Stimulated activated CD8-positive, alpha-beta memory T cell treated with anti-CD3 and anti-CD28 coated beads, Interleukin-15, amount 100 ng/mL, for 1 hour (primary cell): ENCODE measurements at places on chromosomes 12 and 14.

GRCh38 chr12:5562581-5562980 lies 130.7 kb downstream of the NTF3 start:
- DNase-seq, result no peak

DNA sequence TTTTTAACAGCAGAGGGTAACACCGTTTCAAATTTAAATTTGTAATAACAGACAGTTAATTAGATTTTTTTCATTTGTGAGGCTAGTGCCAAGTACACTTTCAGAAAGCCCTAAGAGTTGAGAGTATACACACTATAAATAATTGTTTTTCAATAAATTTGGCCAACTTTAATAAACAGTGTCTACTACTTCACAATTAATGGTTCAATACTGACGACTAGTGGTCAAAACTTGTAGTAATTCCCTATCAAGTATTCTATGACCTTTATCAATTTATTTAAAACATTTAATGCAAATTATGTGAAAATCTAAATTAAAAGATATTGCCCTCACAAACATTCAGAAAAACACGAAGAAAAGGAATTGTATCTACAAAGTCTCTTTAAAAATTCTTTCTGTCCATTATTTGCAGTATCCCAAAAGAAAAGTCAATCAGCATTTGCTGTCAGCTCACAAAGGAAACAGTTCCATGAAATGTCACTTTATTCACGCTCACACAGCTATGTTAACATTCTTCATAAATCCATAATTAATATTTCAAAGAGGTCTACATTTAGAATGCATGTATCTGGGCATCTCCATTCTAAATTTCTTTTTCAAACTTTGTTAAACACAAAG lies 91.2 kb downstream of the CEP128 start:
- no peak for DNase-seq

DNA sequence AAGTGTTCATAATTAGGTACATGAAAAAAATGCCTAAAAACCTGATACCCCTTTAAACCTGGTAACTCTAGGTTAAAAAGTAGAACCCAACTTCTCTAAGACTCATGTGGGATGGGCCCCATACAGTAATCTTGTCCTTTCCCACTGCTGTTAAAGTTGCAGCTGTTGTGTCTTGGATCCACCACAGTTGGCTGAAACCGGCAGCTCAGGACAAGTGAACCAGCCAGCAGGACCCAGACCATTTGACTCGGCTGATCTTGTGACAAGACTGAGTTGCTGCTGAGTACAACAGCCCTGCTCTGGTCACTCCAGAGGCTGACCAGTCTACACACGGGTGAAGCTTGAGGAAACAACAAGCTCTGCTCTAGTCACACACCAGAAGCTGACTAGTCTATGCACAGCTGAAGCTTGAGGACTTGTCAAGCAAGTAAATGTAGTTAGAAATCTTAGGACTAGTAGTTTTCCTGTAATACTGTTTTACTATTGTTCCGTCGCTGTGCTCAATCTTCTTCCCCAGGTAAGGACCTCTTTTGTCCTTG lies 60.6 kb downstream of the DHRS2 start:
- DNase-seq, result no peak

GRCh38 chr12:50740307-50740706 lies 23.6 kb upstream of the ATF1 start:
- DNase-seq, result no peak

GRCh38 chr12:386651-387050 lies 2.5 kb downstream of the KDM5A start:
- DNase-seq, result no peak
